ENCODE measurements at places on chromosomes 2 and 18.

DNA sequence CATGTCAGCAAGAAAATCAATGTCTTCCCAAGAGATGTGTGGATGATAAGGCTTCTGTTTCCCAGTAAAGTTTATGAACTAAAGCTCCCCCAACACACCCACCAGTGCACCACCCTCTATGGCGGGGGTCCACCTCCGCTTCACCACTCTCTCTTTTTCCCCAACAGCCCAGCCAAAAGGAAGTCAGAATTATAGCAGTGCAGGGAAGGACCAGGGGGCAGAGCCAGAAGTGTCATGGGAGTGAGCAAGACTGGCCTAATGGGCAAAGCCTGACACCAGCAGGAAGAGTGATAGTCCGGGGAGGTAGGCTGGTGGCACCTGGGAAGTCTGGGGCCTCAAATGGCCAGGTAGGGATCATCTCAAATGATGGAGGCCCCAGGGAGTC lies 167.7 kb downstream of the ZFP36L2 start:
- no peak for DNase-seq

GRCh38 chr18:48804856-48805610 lies 145.7 kb downstream of the SMAD7 start:
- DNase-seq: peak; percentile 36

GRCh38 chr18:77635451-77635850 lies 385.8 kb downstream of the GALR1 start:
- no peak for DNase-seq

- no peak for DNase-seq
These were observed 37.0 kb downstream of the MARCHF4 start for GRCh38 chr2:216335252-216335651.

DNA sequence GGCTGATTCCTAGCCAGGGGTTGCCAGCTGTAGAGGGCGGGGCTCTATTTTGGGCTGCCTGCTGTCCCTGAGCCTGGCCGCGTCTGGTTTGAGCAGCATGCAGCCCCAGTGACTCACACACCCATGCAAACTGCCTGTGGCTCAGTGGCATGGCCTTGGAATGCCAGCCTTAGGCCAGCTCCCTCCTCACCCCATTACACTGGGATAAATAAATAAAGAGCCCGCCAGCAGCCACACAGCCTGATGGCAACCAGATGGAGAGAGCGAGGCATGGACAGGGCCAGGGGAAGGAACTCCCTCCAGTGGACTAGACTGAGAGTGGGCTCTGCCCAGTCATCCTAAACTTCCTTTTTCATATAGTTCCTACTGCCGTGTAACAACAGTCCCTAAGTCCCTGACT lies 18.3 kb downstream of the NHEJ1 start:
- DNase-seq: no peak

- DNase-seq: no peak
These were observed 46.0 kb upstream of the CALCRL start for GRCh38 chr2:187493877-187494568.

- DNase-seq: no peak
These were observed 338.0 kb downstream of the OSR1 start for GRCh38 chr2:19020144-19021099.

- DNase-seq: no peak
These were observed 372.6 kb downstream of the SLC4A3 start for GRCh38 chr2:220000080-220000479.

GRCh38 chr18:74748809-74749208 lies 151.1 kb downstream of the ZNF407 start:
- DNase-seq: no peak

GRCh38 chr2:219299372-219299760 lies 9.8 kb downstream of the PTPRN start:
- no peak for DNase-seq

DNA sequence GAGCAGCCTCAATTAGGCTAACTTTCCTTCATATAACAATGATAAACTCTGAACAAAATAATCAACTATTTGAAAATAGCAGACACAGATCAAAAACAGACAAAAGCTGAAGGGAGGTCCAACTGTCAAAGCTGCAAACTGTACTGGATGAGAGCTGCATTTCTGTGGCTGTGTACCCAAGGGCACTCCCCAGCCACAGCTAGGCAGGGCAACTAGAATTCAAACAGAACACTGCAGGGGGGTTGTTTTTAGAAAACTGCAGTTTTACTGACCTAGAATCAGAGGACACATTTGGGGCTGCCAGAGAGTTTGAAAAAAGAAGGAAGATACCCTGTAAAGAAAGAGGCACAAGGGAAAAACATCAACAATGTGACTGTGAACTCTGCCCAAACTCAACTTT lies 56.8 kb downstream of the SMAD2 start:
- no peak for DNase-seq

DNA sequence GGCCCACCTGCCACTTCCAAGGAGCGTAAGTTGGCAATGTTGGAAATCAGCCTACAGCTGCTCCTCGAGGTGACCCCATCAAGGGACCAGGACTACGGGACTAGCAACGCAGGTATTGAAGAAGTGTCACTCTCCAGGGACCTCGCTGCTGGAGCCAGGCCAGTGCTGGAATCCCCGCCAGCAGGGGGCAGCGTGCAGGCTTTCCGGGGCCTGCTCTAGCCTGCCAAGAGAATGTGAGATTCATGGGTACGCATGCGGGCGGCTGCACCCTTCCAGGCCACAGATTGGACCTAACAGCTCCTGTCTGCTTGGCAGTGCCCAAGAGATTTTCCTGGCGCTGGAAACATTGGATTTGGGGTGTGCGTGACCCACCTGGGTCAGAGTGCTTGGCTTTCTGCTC lies 182.8 kb upstream of the RAB12 start:
- DNase-seq: no peak

GRCh38 chr2:910698-911097 lies 40.0 kb upstream of the SNTG2 start:
- no peak for DNase-seq

DNA sequence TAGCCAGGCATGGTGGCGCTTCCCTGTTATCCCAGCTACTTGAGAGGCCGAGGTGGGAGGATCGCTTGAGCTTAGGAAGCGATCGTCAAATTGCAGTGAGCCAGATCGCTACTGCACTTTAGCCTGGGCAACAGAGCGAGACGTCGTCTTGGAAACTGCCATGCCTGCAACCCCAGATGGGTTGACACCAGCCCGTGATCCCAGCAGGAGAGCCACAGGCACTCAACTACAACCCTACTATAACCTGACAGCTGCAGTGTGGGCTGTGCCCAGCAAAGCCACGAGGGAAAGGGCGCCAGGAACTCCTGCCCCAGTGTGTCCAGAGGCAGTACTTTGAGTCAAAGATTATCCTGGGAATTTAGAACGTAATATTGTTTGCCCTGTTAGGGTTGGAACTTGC lies 85.6 kb downstream of the SS18 start:
- DNase-seq: no peak

- DNase-seq: no peak
These were observed 109.0 kb upstream of the SLC35G4 start for GRCh38 chr18:11500153-11501122.

DNA sequence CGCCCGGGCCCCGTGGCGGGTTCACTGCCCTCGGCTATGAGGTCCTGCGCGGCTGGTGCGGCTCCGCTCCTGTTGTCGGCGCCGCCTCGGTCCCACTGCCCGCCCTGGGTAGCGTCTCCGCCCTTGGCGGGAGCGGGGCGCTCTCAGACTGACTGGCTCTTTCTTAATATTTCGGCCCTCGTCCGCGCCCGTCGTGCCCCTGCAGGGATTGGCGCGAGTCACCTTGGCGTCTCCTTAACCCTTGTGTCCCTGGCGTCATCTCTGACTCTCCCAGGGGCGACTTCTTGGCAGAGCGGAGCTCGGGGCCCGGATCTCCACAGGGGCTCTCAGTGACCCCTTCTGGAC lies 1.3 kb downstream of the PTMA start:
- peak; percentile 74 for DNase-seq

DNA sequence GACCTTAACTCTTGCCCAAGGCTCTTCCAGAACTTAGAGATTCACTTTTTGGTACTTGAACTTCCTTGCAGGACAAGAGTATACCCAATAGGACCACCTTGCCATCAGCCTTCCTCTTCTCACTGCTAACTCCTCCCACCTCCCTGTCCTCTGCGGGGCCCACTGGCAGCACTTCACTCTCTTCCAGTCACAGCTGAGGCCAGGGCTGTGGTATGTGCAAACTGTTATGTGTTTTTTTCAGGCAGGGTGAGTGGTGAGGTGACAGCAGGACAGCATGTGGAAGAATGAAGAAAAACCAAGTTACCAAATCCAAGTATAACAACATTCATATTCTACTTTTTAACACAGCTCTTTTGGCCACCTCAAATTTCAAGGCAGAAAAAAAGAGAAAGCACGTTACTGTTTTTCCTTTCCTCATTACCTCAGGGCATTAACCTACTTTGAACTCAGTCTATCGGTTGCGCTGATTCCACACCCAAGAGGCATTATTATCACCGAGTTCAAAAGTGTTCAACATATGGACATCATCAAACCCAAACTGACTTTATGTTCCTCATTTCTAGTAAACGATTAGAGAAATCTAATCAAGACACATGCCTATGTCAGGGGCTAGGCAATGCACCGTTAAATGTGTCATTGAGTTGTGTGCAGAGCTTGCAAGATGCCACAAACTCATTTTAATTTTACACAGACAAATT lies 605.2 kb upstream of the SYT4 start:
- DNase-seq: no peak

- no peak for DNase-seq
These were observed 18.9 kb upstream of the CD8A start for GRCh38 chr2:86809481-86810121.

- DNase-seq: no peak
These were observed 1089.9 kb upstream of the SLC39A10 start for GRCh38 chr2:194566907-194567660.

- no peak for DNase-seq
These were observed 217.1 kb upstream of the SLC35G4 start for GRCh38 chr18:11392292-11392691.

DNA sequence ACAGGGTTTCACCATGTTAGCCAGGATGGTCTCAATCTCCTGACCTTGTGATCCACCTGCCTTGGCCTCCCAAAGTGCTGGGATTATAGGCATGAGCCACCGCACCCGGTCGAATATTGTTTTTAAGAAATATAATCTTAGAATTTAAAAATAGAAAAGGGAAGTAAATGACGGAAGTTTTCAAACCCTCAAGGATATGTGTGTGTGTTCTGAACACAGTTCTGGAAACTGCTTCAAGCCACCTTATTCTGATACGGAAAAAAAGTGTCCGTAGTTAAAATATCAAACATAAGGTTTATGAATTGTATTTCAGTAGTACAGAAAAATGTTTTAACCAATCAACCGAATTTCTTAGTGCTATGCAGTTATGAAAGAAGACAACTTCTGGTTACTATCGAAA lies 115.9 kb downstream of the UPP2 start:
- no peak for DNase-seq

- DNase-seq: no peak
These were observed 143.0 kb upstream of the SLC1A4 start for GRCh38 chr2:64846177-64846576.

GRCh38 chr2:127205218-127206125 lies 14.6 kb downstream of the CYP27C1 start:
- DNase-seq: no peak

DNA sequence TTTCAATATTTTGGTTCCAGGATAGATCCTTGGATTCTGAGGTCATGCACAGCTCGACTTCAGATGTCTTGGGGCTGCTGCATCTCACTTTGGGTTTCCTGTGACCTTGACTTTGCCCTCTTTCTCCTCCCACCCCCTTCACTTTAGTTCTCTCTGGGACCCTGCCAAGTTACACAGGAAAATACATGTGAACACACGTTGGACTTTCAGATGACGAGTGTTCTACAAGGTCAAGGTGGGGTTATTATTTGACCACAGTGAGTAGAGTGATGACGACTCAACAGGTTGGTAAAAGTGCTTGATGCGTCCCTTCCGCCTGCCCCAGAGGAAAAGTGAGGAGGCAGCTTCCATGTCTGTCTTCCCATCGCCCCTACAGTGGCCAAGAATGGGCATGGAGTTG lies 122.4 kb upstream of the SMAD2 start:
- no peak for DNase-seq

GRCh38 chr2:108945969-108946368 lies 43.1 kb downstream of the EDAR start:
- no peak for DNase-seq

GRCh38 chr2:237742614-237743013 lies 56.0 kb upstream of the RBM44 start:
- DNase-seq: peak; percentile 91

GRCh38 chr2:236600892-236601291 lies 31.3 kb downstream of the ACKR3 start:
- DNase-seq: no peak

DNA sequence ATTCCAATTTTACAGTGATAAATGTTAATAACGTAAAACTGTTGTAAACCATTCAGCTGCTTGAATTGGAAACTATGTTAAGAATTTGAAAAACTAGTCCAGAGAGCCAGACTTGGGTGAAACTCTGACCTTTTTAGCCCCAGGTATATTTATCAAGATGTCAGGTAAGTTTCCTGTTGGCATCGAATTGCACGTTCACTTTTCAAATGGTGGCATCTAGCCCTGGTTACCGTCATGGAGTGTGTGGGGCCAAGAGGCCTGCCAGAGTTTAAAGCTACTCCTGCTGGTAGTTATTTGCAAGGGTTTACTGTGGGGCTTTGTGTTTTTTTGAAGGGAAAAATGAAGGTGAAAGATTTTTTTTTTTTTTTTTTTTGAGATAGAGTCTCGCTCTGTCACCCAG lies 109.9 kb downstream of the WDSUB1 start:
- no peak for DNase-seq

All from right lobe of liver (tissue), 6 donors.